ENCODE measurements at places on chromosomes 4 and X. TPM values are rescaled to one million over a fixed set of nuclear protein-coding genes. Genes with fewer than 3 reads are reported as not detected.

COL4A6 gene
- total RNA-seq, result 1.2 TPM

GRCh38 chrX:150565551-150565950, 2.9 kb upstream of the MTM1 start:
- no peak for DNase-seq

DNA sequence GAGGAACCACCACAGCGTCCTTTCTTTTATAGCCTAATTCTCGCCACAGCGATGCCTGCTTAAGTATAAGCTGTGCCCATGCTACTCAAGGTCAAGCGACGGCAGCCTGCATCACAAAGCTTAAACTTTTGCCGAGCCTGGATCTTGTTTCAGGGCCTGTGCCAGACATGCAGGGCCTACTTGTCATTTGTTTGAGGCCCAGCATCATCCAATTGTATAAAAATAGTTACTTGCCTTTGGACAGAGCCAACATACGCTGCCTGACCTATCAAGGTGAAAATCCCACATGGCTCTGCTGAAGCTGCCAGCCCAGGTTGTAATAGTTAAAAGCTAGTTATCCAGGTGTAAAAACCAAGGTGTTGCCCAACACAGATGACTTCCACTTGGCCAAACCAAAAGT, 107.1 kb downstream of the TMEM131L start:
- DNase-seq, result no peak

GRCh38 chr4:167802463-167803212, 289.7 kb upstream of the ANXA10 start:
- no peak for DNase-seq

DNA sequence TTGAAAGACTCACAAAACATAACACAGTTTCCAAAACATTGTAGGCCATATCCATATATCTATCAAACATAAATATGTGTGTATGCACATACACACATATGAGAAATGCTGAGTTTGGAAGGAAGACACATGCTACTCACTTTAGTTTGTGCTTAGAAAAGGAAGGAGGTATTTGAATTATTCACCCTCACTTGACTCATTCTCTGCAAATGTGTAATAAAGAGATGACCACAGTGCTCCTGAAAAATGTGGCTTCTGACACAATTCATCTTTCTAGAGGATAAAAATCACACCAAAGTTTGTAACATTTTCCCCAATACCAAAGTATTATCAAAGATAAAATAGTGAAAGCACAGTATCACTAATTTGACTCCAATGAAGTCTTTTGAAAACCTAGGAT, 950.1 kb downstream of the FAT4 start:
- no peak for DNase-seq

- DNase-seq, result no peak
Observed at GRCh38 chr4:108192056-108192455, 23.3 kb upstream of the LEF1 start.

DNA sequence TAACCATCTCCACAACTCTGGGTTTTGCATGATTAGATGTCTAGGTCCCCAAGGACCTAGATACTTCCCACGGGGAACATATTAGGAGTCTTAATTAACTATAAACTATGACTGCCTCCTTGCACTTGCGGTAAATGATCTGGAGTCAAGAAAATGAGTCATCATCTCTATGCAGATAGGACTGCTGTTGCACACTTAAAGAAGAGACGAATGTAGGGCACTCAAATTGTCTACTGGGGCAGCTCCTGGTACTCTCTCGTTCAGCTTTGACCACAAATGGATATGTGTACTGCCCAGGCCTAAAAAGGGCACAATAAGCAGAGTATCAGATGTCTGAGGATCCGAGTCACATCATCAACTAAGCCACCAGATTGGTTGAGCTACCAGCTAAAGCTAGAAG, 1783.4 kb upstream of the AGA start:
- no peak for DNase-seq

GRCh38 chr4:183287677-183288076, 32.4 kb downstream of the CLDN22 start:
- DNase-seq, result no peak

- no peak for DNase-seq
Observed at GRCh38 chrX:39822133-39822748, 275.5 kb downstream of the BCOR start.
